ENCODE measurements at places on chromosomes 4 and X.

DNA sequence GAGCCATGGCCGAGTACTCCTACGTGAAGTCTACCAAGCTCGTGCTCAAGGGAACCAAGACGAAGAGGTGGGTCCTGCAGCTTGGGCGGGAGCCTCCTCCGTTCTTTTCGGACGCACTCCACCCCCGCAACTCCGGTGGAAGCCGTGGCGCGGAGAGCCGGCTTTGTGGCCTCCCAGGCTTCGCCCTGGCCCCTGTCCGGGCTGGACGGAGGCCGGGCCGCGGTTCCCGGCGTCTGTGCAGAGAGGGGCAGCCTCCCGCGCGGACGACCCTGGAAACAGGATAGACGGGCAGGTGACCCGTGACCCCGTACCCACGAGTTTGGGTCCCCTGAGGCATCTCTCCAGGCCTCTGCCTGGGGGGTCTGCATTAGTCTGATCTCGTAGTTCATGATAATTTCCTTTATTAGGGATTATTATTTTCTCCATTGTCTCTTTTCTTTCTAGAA, 356 bp downstream of the FRG1 start:
- no peak for DNase-seq

GRCh38 chr4:124964852-124965496, 252.4 kb upstream of the ANKRD50 start:
- DNase-seq = no peak

DNA sequence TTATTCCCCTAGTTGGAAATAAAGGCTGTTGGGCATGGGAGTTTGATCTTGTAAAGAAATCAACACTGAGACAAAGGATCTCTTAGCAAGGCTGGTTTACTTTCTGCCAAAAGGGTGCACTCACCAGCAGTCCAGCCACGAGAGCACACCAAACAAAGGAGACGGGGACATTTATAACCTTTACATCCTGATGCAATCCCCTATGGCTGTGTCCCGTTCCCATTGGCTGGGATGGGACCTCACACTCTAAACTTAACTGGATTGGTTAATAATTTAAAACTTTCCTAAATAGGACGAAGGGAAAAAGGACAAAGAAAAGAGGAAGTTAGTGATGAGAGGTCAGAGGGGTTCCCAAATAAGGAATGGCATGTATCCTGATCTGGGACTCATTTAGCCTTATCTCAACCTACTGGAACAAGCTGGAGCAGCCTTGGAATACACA, 17.9 kb downstream of the METAP1 start:
- DNase-seq = no peak

DNA sequence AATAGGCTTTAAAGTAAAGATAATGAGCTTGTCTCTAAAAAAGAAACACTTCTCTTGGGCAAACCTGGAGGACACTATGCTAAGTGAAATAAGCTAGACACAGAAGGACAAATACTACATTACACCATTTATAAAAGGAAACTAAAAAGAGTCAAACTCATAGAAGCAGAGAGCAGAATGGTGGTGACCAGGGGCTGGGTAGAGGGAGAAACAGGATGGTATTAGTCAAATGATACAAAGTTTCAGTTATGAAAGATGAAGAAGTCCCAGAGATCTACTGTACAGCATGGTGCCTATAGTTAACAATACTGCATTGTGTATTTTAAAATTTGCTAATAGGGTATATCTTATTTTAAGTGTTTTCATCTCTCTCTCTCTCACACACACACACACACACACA, 28.5 kb downstream of the ACSL4 start:
- no peak for DNase-seq

DNA sequence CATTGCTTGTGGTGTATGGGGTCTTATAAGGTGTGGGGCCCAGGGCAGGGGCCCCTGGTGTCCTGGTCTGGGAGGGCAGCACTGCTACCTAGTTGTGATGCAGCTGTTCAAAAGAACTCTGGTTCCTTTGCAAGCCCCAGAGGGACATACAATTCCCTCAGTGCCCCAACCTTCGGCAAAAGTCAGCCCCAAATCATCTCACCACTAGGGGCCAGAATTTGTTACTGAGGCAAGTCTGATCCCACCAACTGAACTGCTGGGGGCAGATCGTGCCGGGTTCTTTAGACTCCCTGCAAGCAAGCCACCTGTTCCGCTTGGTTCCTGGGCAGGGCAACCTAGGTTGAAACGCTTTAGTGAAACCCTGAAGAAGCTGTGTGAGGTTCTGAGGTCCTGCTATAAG, 180.1 kb upstream of the S100G start:
- no peak for DNase-seq

GRCh38 chr4:68905598-68905938, 46.0 kb downstream of the UGT2A3 start:
- DNase-seq = no peak

GRCh38 chr4:16255730-16256129, 29.5 kb upstream of the TAPT1 start:
- no peak for DNase-seq
